ENCODE measurements at places on chromosomes 4 and X.

- DNase-seq: no peak
Observed at GRCh38 chr4:32560306-32560705, 1840.1 kb downstream of the PCDH7 start.

- DNase-seq: peak; percentile 55
Observed at GRCh38 chrX:56802921-56803849, 74.1 kb downstream of the NBDY start.

GRCh38 chr4:66906314-66906713 is 639.0 kb downstream of the CENPC start:
- DNase-seq: no peak

DNA sequence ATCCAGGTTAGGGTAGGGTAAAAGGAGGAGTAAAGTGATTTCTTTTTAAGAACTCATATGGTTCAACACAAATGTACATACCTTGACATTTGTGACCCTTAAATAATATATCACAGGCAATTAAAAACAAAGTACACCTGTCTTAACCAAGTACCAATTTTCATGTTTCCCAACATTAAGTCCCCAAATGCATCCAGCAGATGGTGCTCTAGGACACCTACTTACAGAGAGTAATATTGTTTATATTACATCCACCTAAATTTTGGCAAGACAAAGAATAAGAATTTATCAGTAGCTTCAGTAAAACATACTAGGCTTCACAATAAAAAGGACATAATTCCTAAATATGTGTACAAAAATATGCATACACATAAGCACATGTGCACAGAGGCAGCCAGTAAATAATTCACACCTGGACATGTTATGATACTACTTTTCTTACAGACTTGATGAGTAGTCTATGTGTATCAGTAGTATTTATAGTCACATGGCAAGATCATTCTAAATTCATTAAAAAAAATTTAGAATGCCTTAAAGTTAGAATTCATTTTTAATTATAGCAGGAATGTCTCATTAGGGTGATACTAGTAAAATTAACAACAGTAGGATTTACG is 219.7 kb downstream of the DCLK2 start:
- no peak for DNase-seq

DNA sequence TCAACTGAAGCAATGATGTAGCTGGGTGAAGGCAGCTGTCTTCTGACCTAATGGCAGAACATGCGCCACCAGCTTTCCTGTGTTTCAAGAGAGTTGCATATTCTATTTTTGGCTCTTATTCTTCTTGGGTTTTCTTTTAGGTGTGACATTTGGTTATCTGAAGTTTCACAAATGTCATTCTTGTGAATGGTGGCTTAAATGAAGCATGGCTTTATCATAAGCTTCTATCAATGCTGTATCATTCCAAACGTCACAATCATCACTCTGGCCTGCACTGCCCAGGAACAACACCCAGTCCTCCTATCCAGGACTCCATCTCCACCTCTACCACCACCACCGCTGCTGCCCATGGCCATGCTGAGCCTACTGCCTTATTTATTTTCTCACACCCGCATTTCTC is 69.7 kb upstream of the WWC2 start:
- no peak for DNase-seq

DNA sequence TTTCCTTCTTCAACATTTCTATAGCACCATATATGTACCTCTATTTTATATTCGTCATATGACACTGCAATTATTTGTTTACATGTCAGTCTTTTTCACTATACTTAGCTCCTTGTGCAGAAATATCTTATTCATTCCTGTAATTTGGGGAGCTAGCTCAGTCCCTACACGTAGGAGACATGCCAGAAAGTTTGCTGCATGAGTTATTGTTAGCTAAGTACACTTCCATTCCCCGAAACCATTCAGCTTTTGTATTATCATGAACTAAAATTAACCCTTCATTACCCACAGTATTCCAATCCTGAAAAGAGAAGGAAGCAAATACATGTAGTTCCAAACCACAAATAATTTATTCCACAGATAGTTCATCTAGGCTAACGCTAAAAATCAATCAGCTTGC is 10.2 kb downstream of the CBR4 start:
- no peak for DNase-seq

DNA sequence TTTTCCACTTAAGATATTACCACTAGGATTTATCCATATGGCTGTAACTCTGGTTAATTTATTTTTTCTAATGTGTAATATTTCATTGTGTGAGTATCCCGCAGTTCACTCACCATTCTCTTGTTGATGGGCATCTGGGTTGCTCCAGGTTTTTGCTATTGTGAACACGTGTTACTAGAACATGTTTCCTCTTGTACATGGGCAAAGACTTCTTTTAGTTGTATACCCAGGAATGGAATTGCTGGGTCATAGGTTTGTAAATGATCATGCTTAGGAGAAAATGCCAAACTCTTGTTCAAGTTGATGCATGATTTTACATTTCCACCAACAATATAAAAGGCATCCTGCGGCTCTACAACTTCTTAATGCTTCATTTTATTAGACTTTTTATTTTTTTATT is 26.8 kb downstream of the SYNPO2 start:
- DNase-seq: no peak

- no peak for DNase-seq
Observed at GRCh38 chr4:86004030-86004429, 355.8 kb downstream of the MAPK10 start.

GRCh38 chrX:10800796-10801195 is 180.4 kb upstream of the MID1 start:
- DNase-seq: no peak

GRCh38 chr4:143531380-143531779 is 17.9 kb downstream of the SMARCA5 start:
- no peak for DNase-seq

DNA sequence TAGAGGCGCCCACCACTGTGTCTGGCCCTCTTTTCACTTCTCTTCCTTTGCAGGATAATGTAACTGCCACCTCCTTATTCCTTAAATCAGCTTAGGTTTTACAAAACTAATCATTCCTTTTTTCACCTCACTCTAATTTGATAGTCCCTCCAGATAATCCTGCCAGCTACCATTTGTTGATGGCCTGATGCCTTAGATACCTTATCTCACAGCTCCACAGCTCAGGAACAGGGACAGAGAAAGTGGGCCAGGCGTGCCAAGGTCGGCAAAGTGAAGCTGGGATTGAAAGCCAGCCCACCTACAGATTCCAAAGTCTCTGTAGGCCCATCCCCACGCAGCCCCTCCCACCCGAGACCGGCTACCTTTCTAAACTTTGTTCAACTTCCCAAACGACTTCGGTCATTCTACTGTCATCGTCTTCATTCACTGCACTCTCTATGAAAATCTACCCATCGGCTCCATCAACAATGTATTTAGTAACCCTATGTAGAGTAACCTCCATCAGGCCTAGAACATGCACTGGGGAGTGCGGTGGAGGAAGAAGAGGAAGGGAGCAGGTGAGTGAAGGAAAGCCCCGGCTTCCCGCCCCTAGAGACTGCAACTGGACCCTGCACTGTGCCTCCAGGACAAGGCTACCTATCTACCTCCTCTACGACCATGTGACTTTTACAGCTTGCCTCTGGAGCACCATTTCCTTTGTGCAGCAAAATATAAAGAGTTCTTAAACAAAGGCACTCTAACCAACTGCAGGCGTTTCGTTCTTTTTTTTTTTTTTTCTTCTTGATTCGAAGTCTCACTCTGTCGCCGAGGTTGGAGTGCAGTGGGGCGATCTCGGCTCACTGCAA is 1.5 kb downstream of the CASP6 start:
- DNase-seq: no peak

DNA sequence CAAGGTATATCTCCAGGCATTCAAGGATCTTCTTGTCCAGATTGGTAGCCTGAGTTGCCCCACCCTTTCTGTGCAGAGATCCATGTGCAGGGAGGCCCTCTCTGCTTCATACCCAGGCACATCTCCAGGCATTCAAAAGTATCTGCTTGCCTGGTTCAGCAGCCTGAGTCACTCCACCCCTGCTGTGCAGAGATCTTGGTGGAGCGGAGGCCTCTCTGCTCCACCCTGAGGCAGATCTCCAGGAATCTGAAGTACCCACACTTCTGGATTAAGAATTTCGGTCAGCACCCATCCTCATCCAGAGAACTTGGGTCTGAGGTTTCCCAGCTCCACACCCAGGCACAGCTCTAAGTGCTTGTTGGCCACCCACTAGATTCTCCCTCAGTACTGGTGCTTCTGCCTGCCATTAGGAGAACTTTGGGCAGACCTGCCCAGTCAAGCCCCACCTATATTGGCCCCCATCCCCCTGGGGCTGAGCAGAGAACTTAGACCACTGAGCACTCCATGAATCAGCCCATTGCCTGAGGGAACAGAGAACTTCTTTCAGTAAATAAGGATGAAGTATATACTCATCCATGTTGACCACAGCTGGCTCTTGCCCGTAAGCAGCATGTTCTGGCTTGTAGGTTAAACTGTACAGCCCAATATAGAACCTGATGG is 199.5 kb upstream of the ZCCHC13 start:
- DNase-seq: no peak

- no peak for DNase-seq
Observed at GRCh38 chrX:31580227-31580626, 508.4 kb upstream of the FTHL17 start.

GRCh38 chr4:125833-126232 is 1.5 kb downstream of the ZNF718 start:
- no peak for DNase-seq

- DNase-seq: no peak
Observed at GRCh38 chr4:107453987-107454386, 266.0 kb downstream of the PAPSS1 start.

DNA sequence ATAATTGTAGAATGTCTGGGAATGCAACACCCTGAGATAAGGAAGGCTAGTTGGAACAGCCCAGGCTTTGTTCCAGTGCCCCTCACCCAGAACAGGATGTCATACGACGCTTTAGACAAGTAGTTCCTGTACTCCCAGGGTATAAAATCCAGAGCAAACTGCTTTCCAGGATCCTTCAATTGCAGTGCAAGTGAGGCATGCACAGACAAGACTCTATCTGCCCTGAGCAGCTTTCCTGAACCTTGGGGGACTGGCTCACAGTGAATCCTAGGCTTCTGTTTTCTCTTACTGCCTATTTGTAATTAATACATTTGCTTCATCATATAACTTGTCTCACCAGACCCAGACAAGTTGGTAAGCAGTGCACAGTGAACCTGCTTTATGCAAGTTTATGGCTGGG is 48.4 kb upstream of the IL9R start:
- no peak for DNase-seq

- DNase-seq: no peak
Observed at GRCh38 chr4:21991562-21991961, 43.0 kb upstream of the KCNIP4 start.
